ENCODE measurements at places on chromosomes 6 and 20.

DNA sequence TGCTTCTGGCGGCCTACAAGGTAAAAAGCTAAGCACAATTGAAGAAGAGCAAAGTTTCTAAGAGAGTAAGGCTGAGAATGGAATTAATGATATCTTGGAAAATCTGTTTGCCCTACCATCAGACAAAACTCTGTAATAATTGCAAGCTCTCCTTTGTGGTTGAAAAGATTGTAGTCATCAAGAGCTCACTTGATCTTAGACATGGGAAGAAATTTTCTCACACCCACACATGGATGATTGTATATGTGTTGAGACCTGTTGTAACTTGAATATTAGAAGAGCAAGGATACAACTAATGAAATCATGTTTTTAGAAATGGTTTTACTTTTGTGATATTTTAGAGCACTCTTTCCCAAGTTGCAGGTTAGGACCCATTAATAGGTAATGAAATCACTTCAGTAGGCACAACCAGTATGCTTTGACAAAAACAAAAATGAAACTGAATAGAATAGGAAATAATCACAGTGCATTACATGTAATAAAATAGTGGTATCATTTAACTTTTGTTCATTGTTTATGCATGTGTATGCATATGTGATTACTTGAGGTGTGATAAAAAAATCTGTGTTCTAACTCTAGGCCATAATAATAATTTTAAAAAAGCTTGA lies 14.0 kb downstream of the DCBLD1 start:
- DNase-seq, result no peak

- no peak for DNase-seq
These were observed 621 bp downstream of the GPR63 start for GRCh38 chr6:96836631-96837080.

DNA sequence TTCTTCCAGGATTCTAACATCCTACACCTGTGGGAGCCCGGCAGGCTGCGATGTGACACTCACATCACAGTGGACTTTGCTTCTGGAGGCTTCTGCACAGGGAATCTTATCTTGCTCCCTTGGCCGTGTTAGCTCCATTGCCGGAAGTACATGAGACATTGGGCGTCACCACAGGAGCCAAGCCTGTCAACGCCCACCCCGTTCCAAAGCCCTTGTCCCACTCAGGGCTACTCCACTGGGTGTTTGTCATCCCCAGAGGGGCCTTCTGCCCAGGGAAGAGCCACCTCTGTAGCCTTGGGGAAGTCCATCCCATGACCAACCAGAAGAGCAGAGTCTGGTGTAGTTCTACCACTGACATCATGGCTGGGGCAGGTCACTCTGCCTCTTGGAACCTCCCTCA lies 1.7 kb downstream of the RAB44 start:
- no peak for DNase-seq

DNA sequence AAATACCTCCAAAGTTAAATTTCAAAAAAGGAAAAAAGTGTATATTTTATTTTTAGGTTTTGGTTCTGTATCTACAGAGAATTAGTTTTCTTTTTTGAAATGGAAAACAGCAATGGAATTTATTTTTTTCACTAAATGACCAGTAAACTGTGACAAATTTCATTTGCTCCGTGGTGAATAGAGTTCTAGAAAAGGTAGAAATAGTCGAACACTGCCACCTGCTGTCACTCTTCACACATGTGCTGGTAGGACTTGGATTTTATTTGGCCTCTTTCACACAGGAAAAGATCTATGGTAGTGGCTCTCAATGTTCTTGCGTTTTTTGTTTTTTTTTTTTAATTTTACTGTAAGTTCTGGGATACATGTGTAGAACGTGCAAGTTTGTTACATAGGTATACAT lies 312.5 kb downstream of the EYA4 start:
- no peak for DNase-seq

DNA sequence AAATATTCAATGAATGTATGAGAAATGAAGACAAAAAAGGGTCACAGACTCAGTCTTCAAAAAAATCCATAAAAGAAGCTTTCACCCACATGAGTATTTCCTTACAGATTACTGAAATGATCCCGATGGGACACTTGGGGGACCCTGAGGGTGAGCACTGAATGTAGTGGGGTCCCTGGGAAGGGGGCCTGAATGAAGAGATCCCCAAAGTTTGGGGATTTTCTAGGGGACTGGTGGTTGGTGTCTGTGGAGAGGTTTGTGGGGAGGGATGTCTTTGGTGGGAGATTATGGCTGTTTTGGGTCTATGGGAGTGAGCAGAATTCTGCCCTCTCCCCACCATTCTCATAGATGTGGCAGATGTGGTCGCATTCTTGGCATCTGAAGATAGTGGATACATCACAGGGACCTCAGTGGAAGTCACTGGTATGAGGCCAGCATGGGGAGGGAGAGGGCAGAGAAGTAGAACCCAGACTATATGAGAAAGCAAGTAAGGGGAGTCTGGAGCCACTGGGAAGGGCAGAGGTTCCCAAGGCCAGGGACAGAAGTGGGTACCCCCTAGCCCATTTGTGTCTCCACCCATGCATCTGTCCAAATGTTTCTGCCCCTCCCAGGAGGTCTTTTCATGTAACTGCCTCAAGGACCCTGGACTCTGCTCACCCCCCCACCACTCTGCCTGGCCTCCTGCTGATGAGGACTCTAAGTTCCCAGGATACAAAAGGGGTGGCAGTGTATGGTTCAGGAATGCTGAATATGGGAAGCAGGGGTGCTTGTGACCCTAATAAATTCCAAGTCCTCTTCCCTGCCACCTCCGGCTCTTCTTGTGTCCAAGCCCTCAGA lies 1.8 kb downstream of the HSD17B8 start:
- no peak for DNase-seq

- DNase-seq, result no peak
These were observed 351.0 kb downstream of the BCKDHB start for GRCh38 chr6:80457439-80457933.

- DNase-seq, result no peak
These were observed 76.6 kb upstream of the VGLL2 start for GRCh38 chr6:117188627-117189201.

- DNase-seq, result no peak
These were observed 27.0 kb upstream of the SLC32A1 start for GRCh38 chr20:38697306-38697705.

GRCh38 chr20:39268981-39269461 lies 306.9 kb downstream of the DHX35 start:
- no peak for DNase-seq

GRCh38 chr6:153062516-153062915 lies 60.0 kb upstream of the MTRF1L start:
- no peak for DNase-seq

Data from NCI-H187 treated with DMSO at 0.1 percent for 48 hours (cell line).